ENCODE measurements at places on chromosomes 13 and 19.

DNA sequence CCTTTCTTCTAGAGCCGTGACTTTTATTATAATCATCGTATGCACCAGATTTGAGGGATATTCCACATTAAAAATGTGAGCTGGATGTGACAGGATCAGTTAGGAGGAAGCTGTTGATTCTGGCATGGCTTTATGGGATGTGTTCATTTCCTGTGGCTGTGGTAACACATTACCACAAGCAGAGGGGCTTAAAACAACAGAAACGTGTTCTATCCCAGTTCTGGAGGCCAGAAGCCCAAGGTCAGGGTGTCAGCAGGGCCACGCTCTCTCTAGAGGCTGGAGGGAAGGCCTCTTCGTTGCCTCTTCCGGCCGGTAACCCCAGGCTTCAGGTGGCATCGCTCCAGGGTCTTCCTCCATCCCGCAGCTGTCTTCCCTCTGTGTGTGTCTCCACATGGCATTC, 14.5 kb downstream of the MED25 start:
- DNase-seq = no peak

GRCh38 chr13:91031508-91031907, 316.0 kb upstream of the MIR17HG start:
- no peak for DNase-seq

DNA sequence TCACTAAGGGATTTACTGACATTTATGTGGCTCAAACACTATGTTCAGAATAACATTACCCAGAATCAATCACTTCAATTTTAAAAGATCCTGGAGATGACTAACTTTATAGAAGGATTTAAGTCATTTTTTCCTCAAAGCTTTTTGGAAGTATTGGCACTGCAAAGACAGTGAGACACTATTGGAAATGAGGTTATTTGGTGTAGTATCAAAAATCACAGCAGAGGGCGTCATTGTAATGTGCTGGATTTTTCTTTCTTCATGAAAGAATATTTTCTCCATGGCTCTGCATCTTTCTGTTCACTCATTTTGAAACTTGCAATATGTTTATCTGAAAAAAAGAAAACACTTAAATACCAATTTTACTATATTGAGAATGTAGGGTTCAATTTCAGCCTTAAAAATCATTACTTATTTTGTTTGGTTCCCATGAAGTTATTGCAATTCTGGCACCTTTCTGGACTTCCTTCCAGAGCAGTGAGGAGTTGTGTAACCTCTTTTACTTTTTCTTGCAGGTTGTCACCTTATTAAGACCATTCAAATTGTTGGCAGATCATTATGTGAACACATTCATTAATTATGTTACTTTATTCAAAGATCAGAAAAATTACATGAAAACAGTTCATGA, 3.7 kb upstream of the CSNK1A1L start:
- DNase-seq = no peak

- DNase-seq = no peak
Measured at GRCh38 chr13:75761369-75761768, 125.2 kb downstream of the LMO7 start.

DNA sequence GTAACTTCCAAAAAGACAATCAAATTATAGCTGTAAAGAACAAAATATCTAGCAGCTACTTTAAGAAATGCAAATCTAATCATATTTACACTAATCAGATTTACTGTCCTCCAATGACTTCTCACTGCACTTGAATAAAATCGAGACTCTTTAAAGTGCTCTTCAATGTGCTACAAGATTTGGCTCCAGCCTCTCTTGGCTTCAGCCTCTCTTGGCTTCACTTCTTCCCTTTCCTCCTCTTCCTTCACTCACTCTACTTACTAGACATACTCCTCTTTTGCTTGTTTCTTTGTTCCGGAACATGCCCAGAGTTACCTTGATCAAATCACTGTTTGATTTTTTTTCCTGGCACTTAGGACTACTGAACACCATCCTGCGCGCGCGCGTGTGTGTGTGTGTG, 495.4 kb downstream of the LMO7 start:
- no peak for DNase-seq

DNA sequence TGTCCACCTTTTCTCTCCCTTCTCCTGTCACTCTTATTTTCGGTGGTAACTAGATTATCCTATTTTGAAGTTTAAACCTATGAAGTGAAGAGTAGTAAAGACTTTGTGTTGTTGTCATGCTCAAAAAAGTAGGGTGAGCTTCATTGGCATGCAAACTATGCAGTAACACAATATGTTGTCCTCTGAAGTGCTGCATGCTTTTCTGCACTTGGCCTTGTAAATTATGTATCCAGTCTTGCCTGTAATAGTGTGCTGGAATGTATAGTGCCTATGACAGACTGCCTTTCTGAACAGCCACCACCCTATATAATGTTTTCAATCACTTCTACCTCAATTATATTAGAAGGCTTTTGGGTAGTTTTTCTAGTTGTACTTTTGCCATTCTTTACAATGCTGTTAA, 1198.2 kb upstream of the PCDH20 start:
- DNase-seq = no peak

- no peak for DNase-seq
Measured at GRCh38 chr13:30963791-30964190, 31.3 kb downstream of the TEX26 start.

- peak; percentile 90 for DNase-seq
Measured at GRCh38 chr19:2543463-2544442, 67.8 kb downstream of the GADD45B start.

DNA sequence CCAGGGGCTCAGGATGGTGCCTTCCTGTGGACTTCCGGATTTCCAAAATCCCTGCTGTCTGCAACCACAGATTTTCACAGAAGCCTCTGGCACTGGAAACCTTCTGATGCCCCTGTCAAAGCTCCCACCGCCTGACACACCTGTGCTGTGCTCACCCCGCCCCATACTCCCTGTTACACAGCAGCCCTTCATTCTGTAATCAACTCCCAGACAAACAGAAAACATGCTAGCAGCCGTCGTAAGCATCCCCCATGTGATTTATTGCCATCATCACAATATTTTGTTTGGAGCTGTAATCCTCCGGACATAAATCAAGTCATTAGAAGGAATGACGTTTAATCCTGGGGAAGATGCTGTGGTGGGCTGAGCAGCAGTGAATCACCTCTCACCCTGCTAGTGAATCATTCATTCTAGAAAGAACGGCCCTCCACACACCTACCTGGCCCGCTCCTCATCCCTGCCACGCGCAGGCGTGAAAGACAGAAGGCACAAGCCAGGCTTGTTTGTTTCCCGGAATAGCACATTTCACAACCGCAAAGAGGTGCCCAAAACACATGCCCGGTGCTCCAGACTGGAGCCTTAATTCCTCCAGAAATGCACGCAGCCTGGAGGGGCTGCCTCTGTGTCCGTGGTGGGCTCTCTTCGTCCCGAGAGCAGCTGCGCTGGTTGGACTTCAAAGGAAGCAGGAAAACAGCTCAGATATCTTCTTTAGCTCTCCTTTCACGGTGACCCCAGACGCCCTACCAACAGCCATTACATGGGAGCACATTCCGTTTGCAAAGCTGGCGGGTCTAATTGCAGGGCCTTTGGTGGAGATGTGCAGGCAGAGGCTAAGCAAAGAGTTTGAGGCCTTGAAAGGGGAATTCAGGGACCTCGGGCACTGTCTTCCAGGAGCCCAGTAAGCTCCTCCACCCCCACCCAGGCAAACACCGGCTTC, 41.3 kb upstream of the KCTD15 start:
- DNase-seq = no peak

- DNase-seq = no peak
Measured at GRCh38 chr19:12496480-12496879, 11.9 kb upstream of the ZNF709 start.
